Ovary (tissue), 10 donors: ENCODE measurements at places on chromosomes 1 and 21.

GRCh38 chr1:15343729-15344128, 66.0 kb upstream of the EFHD2 start:
- peak; percentile 64 for DNase-seq

GRCh38 chr1:154290921-154291320, 18.5 kb downstream of the HAX1 start:
- DNase-seq: no peak

- no peak for DNase-seq
Measured at GRCh38 chr1:20403423-20404145, 82.4 kb downstream of the CAMK2N1 start.

- no peak for DNase-seq
Measured at GRCh38 chr1:58568911-58569310, 8.1 kb downstream of the TACSTD2 start.

GRCh38 chr1:23964790-23965740, 5.4 kb downstream of the PNRC2 start:
- no peak for DNase-seq

DNA sequence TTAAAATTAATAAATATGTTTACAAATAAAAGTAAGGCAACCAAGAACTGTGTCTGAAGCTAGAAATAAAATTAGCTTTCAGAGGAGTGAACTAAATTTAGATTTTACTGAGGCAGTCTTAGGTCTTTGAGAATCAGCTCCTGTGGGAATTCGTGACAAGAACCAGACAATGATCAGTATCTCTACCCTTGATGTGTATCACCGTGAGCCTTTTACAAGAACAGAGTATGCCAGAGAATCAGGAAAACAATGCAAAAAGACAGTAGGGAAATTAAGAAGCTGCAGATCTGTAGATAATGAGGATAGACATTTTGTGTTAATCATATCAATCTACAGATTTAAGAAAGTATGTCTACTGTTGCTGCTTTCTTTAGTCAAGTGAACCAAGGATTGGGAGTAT, 351.0 kb downstream of the COL11A1 start:
- no peak for DNase-seq

- DNase-seq: no peak
Measured at GRCh38 chr1:98322086-98322485, 339.4 kb upstream of the SNX7 start.

DNA sequence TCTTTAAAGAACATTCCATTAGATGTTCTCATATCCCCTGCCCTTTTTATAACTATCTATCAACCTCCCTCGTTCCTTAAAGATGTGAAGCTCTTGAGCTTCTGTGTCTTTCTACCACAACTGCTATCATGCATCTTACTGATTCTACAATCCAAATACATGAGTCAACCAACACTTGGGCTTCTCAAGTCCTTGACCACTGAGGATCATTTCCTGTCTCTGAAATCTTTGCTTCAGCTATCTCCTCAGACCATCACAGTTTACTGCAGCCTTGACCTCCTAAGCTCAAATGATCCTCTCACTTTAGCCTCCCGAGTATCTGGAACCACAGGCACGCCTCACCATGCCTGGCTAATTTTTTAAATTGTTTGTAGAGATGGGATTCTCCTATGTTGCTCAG, 75.2 kb downstream of the FMO4 start:
- no peak for DNase-seq

GRCh38 chr21:36499578-36500471, 19.9 kb upstream of the CLDN14 start:
- no peak for DNase-seq

GRCh38 chr21:35375115-35375514, 326.0 kb upstream of the RUNX1 start:
- DNase-seq: no peak

- peak; percentile 27 for DNase-seq
Measured at GRCh38 chr1:23555270-23555985, 3.9 kb downstream of the ID3 start.

DNA sequence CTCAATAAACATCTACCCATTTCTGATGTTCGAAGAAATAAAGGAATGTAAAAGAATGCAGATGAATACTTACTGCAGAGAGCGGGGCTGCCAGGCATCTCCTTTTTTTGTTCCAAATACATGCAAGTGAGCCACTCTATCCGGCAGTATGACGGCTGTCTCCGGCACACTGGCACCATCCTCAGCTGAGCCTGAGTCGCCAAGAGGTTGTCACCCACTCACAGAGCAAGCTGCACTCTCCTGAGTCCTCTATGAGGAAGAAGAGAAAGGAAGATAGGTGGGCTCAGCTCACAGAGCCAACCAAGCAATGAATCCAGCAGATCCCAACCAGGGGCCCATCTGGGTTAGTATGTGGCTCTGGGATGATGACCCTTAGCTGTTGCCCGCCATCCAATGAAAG, 65.3 kb downstream of the CD46 start:
- no peak for DNase-seq

DNA sequence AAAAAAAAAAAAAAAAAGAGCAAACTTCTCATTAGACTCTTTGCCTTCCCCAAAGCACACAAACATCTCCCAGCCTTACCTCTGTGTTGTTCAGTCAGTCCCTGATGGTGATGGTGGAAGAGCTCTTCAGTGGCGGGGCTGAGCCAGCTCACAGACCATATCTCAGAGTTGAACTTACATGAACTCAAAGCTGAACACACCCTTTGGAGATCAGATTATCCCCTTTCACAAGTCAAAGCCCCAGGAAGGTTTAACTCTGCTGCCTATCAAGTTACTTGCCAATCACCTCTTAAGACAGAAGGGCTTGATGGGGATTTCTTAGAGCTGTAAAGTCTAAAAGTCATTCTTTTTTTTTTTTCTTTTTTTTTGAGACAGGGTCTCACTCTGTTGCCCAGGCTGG, 55.2 kb upstream of the L1TD1 start:
- DNase-seq: no peak
